Prostate gland (tissue), 2 donors: ENCODE measurements at places on chromosomes 5 and 9. TPM values are rescaled to one million over a fixed set of nuclear protein-coding genes. Genes with fewer than 3 reads are reported as not detected.

The SPATA31A3 gene
- not detected for total RNA-seq

The MCC gene
- 54.1 TPM for total RNA-seq

The TUSC1 gene
- 37.2 TPM for total RNA-seq

The SHB gene
- total RNA-seq: 54.8 TPM

The CAMK4 gene
- 6.7 TPM for total RNA-seq

The ZFP2 gene
- 5.5 TPM for total RNA-seq

The OR13C2 gene
- total RNA-seq: not detected

GRCh38 chr9:135804581-135805421, 102.5 kb downstream of the CAMSAP1 start:
- no peak overlapping the region for H3K27ac ChIP-seq
- no peak overlapping the region for H3K4me3 ChIP-seq
- no peaks in the 10 kb centered on the region for H3K27me3 ChIP-seq
- no peak for DNase-seq

- H3K4me3 ChIP-seq: no peak overlapping the region
- no peaks in the 10 kb centered on the region for H3K27me3 ChIP-seq
- H3K36me3 ChIP-seq: no peaks in the 10 kb centered on the region
- no peak for DNase-seq
- no peak overlapping the region for H3K27ac ChIP-seq
Observed at GRCh38 chr9:36559036-36559695, 13.5 kb upstream of the MELK start.

DNA sequence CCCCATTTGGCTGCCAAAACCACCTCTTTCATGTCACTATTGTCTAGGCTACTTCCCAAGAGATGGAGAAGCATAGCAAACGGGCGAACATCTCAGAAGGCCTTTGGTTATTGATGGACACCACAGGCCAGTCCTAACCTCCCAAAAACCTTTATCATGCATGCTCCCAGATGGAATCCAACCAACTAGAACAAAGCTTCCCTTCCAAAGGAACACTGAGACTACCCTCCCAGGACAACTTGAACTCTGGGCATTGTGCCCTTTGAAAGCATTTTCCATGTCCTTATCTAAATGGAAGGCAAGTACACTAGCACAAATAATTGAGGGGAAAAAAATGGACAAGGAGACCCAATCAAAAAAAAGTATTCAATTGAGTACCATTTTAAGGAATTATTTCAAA, 65.6 kb downstream of the SPOCK1 start:
- H3K27ac ChIP-seq: no peak overlapping the region
- H3K4me3 ChIP-seq: no peak overlapping the region
- no peaks in the 10 kb centered on the region for H3K4me1 ChIP-seq
- no peak for DNase-seq
- no peaks in the 10 kb centered on the region for H3K27me3 ChIP-seq

DNA sequence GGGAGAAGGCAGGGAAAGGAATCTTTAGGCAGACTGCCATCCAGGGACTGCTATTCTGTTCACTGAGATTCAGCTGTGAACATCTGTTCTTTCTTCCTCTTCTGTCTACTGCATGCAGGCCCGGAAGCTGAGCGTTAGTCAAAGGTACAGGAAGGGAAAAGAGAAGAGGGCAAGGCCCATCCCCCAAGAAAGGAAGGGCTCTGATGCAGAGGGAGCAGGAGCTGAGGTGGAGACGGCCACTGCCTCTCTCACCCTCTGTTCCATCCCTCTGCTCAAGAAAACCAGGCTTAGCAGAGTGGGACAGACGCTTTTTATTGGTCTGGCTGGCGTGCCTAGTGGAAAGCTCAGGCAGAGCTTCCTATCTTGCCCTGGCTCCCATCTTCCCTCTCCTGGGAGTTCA, 57.6 kb downstream of the PFDN1 start:
- H3K27me3 ChIP-seq: no peaks in the 10 kb centered on the region
- H3K27ac ChIP-seq: no peak overlapping the region
- H3K36me3 ChIP-seq: no peaks in the 10 kb centered on the region
- DNase-seq: no peak
- no peak overlapping the region for H3K4me3 ChIP-seq

DNA sequence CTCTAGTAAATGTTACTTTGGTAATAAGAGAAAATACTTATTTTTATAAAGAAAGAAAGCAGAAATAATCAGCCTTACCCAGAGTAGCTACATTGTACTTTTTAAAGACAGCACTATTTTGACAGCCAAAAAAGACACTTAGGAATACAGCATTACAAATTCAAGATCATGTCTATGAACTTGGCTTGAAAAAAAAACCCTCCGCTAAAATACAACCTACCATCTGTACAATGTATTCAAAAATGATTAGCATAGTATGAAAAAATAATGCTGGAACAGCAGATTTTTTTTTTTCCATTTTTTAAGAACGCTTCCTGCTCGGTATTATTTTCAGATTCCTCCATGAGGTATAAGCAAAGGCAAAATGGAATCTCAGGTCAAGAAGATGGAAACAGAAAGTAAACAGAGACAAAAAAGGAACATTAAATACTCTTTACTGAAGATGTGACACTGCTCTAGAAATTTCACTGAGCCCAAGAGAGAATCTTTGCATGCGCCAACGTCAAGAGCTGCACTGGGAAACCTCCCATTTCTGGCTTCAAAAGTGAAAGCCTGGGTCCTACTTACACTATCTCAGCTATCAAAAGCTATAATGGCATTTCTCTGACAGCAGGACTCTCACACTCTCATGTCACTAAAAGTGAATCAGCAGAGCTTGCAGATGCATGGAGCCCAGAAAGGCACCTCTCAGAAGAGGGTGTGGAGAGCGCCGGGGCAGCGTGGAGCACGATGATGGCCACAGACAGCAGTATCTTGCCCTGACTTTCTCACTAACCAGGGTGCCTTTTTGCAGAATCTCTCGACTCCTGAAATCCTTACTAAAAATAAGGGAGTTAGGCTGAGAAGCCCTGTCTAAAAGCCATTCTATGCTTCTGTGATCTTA, 167.4 kb downstream of the ELAVL2 start:
- H3K27me3 ChIP-seq: no peaks in the 10 kb centered on the region
- no peak overlapping the region for H3K4me3 ChIP-seq
- no peak for DNase-seq
- no peaks in the 10 kb centered on the region for H3K4me1 ChIP-seq
- no peaks in the 10 kb centered on the region for H3K36me3 ChIP-seq
- no peak overlapping the region for H3K27ac ChIP-seq

DNA sequence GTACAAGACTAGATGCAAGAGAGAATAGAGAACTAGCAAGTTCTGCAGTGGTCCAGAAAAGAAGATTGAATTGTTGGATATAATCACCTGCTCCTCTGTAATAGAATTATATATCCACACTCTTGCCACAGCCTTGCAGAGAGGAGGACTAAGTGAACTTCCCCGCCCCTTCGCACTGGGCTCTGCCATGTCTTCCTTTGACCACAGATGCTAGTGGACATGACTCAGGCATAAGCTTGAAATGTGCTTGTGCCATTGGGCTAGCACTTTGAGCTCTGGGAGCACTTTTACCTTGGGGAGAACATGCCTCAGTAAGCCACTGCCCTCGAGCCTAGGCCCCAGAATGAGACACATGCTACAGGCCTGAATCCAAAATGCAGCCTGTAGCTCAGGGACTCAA, 113.5 kb upstream of the RASA1 start:
- H3K27ac ChIP-seq: no peak overlapping the region
- no peaks in the 10 kb centered on the region for H3K36me3 ChIP-seq
- H3K27me3 ChIP-seq: no peaks in the 10 kb centered on the region
- H3K4me1 ChIP-seq: no peaks in the 10 kb centered on the region
- H3K4me3 ChIP-seq: no peak overlapping the region
- no peak for DNase-seq

GRCh38 chr5:318931-319601, 2.4 kb upstream of the AHRR start:
- peaks cover 8% of the 10 kb centered on the region for H3K36me3 ChIP-seq
- H3K27me3 ChIP-seq: peaks cover 10% of the 10 kb centered on the region
- H3K4me1 ChIP-seq: peaks cover 5% of the 10 kb centered on the region
- H3K4me3 ChIP-seq: no peak overlapping the region
- DNase-seq: no peak

- H3K27ac ChIP-seq: peak overlapping the region; percentile 75
- no peaks in the 10 kb centered on the region for H3K27me3 ChIP-seq
- peak; percentile 76 for DNase-seq
- peak overlapping the region; percentile 15 for H3K4me3 ChIP-seq
- peaks cover 9% of the 10 kb centered on the region for H3K4me1 ChIP-seq
Observed at GRCh38 chr9:134644725-134645606, 3.4 kb downstream of the COL5A1 start.

DNA sequence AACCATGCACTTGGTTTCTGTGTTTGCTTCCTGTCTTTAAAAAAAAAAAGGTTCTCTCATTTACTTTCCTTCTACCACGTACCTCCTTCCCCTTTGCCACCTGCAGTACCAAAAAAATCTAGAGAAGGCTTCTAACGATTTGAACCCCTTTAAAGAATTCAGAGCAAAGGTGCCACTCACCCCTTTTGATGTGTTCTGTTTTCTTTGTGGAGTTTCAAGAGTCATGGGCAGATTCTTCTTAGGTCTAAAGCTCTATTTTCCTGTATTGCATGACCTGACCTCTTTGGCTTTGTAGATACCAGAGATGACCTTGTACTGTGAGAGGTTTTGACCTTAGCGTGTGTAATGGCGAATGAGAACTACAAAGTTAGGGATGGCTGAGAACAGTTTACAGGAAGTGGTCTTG, 29.0 kb downstream of the TXNDC8 start:
- no peak overlapping the region for H3K4me3 ChIP-seq
- no peak for DNase-seq
- no peak overlapping the region for H3K27ac ChIP-seq
- H3K27me3 ChIP-seq: no peaks in the 10 kb centered on the region
- no peaks in the 10 kb centered on the region for H3K4me1 ChIP-seq

DNA sequence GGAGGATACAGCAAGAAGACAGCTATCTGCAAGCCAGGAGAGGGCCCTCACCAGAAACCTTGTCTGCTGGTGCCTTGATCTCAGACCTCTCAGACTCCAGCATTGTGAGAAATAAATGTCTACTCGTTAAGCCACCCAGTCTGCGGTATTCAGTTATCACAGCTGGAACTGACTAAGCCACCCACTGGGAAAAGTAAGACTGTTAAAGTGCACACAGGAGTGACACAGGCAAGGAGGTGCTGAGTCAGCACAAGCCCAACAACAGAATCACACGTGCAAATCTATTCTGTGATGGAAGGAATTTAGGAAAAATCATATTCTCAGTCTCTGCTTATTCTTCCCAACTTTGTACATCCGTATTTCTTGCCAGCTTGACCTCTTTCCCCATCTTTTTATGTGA, 200.0 kb downstream of the NR2F1-AS1 start:
- no peaks in the 10 kb centered on the region for H3K27me3 ChIP-seq
- H3K27ac ChIP-seq: no peak overlapping the region
- no peak overlapping the region for H3K4me3 ChIP-seq
- no peak for DNase-seq
- no peaks in the 10 kb centered on the region for H3K4me1 ChIP-seq

GRCh38 chr9:87787735-87788134, 61.8 kb downstream of the CTSL start:
- no peak overlapping the region for H3K27ac ChIP-seq
- H3K4me3 ChIP-seq: no peak overlapping the region
- H3K4me1 ChIP-seq: no peaks in the 10 kb centered on the region
- no peaks in the 10 kb centered on the region for H3K27me3 ChIP-seq
- no peak for DNase-seq
- no peaks in the 10 kb centered on the region for H3K36me3 ChIP-seq

DNA sequence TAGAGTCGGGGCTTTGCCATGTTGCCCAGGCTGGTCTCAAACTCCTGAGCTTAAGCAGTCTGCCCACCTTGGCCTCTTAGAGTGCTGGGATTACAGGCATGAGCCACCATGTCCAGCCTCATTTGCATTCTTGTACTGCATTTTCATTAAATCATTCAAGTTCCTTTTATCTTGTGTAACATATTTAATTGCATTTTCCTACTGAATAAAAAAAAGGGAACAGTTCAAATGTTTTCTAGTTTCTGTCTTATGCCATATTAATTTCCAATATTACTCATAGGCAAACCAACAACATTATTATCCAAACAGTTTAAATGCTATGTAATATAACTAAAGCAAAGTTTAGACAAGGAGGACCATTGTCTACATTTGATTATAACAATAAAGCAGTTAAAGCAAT, 6.1 kb downstream of the SLC31A1 start:
- no peaks in the 10 kb centered on the region for H3K4me1 ChIP-seq
- H3K27me3 ChIP-seq: no peaks in the 10 kb centered on the region
- H3K36me3 ChIP-seq: no peaks in the 10 kb centered on the region
- DNase-seq: no peak
- H3K27ac ChIP-seq: peak overlapping the region; percentile 67
- no peak overlapping the region for H3K4me3 ChIP-seq

DNA sequence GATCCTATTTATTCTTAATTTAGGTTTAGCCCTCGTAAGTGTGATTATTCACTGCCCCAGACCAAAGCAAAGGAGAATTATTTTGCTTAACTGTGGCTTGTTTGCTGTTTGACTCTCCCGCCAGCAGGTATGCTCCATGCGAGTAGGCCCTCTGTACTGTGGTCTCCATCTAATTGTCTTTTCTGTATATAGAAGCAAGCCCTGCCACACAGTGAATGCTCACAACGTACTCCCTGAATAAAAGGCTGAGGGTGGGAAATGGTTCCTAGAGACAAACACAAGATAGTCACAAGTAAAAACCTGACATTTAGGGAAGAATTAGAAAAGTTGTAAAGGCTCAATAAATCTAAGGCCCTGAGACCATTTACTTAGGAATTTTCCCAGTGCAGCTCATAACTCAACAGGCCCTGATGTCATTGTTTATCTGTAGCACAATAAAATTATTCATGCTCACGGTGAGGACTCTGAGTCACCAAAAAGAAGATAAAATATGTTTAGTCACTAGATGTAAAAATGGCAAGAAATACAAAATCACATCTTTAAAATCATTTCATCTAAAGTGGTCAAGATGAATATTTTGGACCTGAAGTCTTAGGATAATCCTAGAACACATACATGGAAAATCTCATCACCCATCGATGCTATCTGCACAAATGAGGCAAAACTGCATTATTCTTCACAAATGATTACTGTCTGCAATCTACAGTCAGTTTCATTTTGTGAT, 473.2 kb downstream of the ENC1 start:
- H3K4me1 ChIP-seq: peaks cover 5% of the 10 kb centered on the region
- no peaks in the 10 kb centered on the region for H3K36me3 ChIP-seq
- H3K27ac ChIP-seq: peak overlapping the region; percentile 46
- no peak overlapping the region for H3K4me3 ChIP-seq

DNA sequence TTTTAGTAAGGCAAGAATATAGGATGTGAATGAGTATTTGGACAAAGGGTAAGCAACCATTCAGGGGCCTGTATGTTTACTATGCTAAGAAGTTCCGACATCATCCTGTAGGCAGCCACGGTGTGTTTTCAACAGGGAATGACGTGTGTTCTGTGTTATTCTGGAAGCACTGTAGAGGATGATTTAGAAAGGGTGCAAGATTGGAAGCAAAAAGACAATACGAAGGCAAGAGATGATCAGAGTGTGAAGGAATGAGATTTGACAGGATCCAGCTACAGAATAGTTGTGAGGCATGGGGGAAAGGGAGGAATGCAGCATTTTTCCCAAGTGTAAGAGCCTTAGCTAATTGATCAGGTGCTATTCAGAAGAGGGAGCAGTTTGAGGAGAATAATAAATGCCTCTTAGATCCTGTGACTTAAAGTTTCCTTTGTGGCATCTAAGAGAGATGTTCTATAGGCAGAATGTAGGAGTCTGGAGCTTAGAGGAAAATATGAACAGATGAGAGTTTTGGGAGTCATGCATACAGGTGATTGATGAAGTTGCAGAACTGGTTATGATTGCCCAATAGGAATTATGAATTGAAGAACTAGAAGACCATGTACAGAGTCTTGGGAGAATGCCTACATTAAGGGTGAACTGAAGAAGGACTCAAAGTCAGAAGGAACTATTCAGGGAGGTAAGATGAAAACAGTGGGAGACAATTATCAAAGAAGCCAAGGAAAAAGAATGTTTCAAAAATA, 2.5 kb downstream of the SMC5 start:
- peaks cover 11% of the 10 kb centered on the region for H3K4me1 ChIP-seq
- no peaks in the 10 kb centered on the region for H3K36me3 ChIP-seq
- no peaks in the 10 kb centered on the region for H3K27me3 ChIP-seq
- H3K27ac ChIP-seq: no peak overlapping the region
- no peak for DNase-seq
